ENCODE measurements at places on chromosomes 2 and 18. TPM values are rescaled to one million over a fixed set of nuclear protein-coding genes. Genes with fewer than 3 reads are reported as not detected.

The TDRD15 gene
- not detected for total RNA-seq

The PRKCE gene
- 13.9 TPM for total RNA-seq

The PROKR1 gene
- total RNA-seq = 0.69 TPM

The ALK gene
- total RNA-seq = 0.09 TPM

The ECEL1 gene
- total RNA-seq = 6.7 TPM

The SCN7A gene
- total RNA-seq = 8.5 TPM

GRCh38 chr2:166573391-166573790, 79.3 kb upstream of the SCN7A start:
- DNase-seq = no peak

DNA sequence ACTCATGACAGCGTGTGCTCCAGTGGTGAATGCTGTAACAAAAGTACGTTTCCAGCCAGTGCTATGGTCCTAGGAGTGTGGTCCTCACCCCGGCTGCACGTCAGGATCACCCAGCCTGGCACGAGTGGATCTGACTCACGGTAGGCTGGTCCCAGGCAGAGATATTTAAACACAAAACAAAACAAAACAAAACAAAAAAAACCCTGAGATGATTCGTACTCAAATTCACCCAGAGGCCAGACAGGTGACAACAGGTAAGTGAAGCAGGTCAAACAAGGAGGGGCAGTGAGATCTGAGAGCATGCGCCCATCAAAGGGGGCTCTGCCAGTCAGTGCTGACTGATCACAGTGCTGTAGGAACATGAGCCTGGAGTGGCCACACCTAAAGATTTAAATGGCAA, 43.2 kb downstream of the C2orf76 start:
- DNase-seq = no peak

GRCh38 chr2:144086965-144087364, 433.0 kb downstream of the ZEB2 start:
- no peak for DNase-seq

DNA sequence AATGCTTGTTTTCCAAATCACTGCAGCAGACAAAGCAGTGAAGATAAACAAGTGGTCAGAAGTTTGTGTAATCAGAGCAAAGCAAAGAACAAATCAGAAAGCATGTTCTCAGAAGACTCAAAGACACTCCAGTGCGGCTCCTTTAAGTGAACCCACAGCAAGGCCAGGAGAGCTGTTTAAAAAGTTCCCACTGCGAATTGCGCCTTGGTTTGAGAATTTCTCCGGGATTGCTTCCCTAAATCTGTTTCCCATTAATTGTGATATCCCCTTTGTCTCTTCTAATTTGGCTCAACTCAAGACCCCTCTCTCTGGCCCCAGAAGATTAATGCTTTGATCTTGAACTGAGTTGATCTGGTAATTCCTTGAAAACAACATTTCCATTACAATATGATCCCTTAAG, 122.4 kb upstream of the BCL2L11 start:
- DNase-seq = no peak

GRCh38 chr18:78080081-78080480, 830.4 kb downstream of the GALR1 start:
- no peak for DNase-seq

DNA sequence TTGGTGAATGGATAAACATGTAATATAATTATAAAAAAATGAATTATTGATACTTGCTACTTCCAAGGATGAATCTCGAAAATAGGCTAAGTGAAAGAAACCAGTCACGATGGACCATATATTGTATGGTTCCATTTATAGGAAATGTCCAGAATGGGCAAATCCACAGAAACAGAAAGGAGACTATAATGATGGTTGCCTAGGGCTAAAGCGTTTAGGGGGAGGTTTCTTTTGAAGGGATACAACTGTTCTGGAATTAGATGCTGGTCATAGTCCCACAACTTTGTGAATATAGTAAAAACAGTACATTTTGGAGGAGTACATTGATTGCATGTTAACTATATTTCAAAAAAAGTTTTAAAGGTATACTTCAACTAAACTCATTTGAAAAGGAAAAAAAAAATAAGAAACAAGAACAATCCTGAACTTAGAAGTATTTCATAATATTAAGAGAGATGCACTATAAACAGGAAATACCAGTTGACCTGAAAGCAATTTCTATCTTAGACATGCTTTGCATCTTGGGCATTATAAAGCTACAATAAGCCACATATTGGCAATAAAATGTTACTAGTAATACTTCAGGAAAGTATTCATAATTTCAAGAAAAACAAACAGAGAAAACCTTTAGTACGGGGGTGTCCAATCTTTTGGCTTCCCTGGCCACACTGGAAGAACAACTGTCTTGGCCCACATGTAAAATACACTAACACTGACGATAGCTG, 130.0 kb downstream of the C2orf74 start:
- DNase-seq = no peak

DNA sequence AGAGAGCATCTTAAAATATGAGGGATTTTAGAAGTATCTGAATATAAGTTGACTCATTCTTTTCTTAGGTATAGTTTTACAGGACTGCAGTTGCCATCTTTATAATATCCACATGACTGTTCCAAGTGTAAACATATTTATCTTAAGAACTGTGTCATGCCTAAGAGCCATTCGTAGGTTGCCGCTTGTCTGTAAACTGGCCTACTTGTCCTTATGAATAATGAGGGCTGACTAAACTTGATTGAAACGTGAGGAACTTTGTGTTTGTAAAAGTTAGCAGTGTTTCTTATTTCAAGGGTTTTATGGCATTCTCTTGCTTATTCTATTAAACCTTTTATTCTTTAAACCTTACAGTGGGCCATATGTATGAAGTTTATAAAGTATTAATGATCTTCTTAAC, 99.6 kb downstream of the MAP3K20 start:
- no peak for DNase-seq

DNA sequence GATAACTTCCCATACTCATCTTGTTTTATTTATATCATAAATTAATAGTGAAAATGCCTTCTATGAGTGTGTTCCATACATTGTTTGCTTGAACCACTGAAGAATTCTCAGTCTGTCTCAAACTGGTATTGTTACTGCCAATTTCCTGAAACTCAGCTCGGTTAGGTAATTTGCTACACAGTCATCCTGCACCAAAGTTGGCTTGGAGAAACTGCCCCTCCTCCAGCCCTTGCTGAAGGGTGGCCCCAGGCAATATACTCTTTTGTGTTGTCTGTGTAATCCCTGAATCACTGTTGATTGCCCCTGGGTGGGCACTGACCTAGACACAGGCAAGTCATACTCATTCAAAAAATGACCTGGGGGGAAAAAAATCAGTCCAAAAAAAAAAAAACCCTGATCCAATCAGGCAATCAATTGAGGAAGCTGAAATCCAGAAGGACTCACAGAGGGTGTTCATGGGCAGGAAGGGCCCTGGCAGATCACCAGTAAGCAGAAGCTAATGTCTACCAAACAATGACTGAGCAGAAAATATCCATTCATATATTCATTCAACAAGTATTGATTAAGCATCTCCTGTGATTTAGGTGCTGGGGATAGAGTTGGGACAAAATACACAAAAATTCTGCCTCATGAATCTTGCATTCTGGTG, 3.8 kb upstream of the SESTD1 start:
- DNase-seq = no peak

DNA sequence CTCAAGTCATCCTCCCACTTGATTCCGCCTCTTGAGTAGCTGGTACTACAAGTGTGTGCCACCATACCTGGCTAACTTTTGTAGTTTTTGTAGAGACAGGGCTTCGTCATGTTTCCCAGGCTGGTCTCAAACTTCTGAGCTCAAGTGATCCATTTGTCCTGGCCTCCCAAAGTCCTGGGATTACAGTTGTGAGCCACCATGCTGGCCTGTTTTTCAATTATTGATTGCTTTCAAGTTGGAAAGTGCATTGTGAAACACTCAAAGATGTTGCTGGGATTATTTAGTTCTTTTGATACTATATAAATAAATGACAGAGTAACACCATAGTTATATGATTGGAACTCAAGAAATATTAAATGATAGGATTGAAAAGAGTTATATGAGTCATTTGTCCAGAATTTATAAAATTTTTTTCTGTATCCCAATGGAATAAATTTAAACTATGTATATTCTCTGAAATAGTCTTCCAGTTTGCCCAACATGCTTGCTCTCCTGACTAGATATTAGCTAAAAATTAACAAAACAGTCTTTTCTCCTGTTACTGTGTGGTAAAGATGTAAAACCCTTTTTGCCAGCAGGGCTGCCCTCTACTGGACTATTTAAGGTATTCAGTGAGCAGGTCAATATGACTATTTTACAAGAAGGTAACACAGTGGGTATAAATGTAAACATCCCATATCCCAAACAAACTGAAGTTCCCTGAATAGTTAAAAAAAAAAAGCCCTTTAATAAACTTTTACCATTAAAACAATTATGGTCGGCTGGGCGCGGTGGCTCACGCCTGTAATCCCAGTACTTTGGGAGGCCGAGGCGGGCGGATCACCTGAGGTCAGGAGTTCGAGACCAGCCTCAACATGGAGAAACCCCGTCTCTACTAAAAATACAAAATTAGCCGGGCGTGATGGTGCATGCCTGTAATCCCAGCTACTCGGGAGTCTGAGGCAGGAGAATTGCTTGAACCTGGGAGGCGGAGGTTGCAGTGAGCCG, 42.7 kb downstream of the ACSL3 start:
- peak; percentile 51 for DNase-seq

DNA sequence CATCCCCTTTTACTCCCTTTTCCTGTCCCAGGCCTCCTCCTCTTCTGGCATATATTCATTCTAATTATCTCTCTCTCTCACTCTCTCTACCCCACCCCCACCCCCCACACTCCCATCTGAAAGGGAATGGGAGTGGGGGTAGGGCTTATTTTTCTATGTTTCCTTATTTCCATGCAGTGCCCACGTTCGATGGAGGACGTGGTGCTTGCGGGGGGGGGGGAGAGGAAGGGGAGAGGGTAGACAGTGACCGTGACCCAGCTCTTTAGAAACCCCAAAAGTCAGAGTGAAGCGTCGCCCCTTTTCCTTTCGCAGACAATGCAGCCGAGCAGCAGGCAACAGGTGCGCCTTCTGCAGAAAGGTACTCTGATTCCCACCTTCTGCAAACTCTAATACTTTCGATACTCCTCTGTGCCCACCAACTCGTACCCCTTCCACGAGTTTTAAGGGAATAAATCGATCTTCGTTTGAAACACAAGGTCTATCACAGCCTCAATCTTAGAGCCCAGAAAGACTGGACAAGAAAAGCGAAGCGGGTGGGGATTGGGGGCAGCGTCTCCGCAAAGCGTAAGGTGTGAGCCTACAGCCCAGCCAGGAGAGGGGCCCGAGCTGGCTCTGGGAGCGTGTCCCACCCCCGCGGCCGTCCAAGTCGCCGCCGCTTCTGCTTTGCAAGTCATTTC, 891 bp upstream of the NR4A2 start:
- DNase-seq = no peak

DNA sequence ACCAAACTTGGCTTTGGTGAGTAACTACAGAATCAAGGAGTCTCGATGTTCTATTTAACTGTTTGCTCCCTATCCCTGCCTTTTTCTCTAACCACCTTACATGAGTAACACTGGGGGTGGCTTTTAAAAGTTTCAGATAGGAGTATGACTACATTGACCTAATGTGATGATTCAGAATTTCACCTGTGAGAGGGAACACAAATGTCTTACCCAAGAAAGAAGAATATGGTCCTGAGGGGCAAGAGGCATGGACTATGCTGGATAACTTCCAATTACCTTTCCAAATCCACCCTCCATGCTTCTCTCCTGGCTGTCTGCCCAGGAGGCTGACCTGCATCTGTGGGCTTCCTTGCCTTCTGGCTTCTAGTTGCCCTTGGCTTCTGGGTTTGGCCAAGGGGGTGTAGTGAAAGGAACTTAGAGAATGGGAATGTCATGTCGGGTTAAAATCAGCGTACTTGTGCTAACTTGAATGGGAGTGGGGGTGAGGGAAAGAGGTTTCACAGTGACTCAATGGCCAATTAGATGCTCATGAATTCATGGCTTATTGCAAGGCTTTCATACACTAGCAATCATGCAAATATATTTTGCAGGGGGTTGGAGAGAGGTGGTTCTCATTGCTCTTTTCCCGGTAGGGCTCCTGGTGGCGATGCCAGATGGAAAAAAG, 5.3 kb upstream of the IL36G start:
- DNase-seq = no peak

DNA sequence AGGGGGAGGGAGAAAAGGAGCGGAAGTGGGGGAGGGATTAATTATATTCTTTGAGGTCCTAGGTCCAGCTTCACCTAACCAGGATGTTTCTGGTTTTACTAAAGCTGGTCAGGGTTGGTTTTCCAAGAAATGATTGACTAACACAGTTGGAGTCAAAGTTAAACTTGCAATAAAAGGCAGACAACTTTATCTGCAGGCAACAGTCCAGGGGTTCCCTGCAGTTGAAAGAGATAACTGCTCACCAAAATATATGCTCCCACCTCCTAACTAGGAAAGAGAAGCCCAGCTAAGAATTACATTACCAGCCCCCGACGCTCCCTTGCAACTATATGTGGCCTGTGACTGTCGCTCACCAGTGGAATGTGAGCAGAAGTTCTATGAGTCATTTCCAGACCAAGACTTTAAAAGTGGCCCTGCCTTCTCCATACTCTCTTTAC, 140.0 kb upstream of the PKDCC start:
- DNase-seq = no peak

- DNase-seq = no peak
Measured at GRCh38 chr2:234373060-234373459, 123.8 kb downstream of the ARL4C start.

DNA sequence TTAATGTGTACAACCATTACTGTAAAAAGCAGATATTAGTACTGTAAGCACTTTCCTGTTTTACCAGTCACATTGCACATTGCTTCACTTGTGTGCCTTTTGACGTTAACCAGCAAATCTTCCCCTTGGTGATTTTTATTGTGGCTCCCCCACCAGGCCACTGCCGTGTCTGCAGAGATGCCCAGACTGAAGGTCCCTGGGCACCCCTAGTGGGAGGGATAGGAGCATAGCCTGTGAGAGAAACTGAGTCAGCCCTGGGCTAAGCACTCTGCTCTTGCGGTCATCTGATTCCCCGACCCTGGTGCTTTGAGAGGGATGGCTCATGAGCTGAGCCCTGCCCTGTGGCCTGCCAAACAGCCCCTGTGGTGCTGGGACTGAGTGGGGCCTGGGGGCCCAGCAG, 73.4 kb downstream of the INPP4A start:
- no peak for DNase-seq

DNA sequence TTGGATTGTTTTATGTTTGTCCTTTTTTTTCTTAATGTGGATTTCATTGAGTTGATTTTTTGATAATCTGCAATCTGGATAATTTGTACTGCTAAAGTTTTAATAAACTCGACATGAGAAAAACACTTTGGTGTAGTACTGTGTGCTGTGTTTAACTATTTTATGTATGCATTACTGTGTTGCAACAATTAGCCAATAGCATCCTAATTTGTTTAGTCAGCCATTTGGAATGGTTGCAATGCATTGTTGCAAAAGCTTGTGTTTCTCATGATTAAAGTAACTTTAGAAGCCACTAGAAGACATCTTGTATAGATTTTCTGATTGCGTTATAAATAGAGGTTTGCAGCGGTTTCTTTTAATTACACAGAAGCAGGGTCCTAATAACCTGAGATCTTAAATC, 53.5 kb downstream of the PPIG start:
- no peak for DNase-seq

- DNase-seq = peak; percentile 53
Measured at GRCh38 chr2:111702119-111702803, 181.7 kb downstream of the ANAPC1 start.

All from adrenal gland (tissue), 19 donors.